ENCODE measurements at places on chromosomes 11 and 22.
A peak's percentile ranks its signal among the peaks of the same experiment; 100 is the strongest.

DNA sequence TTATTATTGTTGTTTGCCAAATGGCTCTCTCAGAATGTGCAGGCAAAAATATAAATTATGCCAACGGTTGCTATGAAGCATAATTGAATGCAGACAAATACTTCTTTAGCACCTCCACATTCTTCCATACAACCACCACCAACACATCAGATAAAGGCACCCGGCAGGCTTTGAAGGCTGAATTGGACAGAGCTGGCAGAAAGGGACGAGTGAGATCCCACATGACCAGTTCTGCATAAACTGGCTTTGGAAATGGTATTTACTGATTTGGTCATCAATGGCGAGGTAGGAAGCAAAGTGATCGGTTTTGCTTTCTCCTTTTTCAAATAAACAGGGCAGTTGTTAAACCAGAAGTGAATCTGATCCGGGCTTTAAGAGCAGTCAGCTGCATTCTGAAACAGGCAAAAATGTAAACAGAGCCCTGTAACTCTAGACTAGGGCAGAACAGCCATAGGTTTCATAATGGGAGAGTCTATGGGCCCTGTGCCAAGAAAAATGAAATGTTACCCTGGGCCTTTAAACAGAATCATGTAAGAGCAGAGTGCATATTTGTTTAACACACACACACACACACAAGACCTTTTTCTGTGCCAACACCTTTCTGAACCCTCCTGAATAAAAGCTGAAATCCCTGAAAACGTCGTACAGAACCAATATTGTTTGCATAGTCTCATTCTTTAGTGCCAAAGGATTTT, 97.7 kb downstream of the MPPED2 start:
- peak; percentile 80 for DNase-seq

DNA sequence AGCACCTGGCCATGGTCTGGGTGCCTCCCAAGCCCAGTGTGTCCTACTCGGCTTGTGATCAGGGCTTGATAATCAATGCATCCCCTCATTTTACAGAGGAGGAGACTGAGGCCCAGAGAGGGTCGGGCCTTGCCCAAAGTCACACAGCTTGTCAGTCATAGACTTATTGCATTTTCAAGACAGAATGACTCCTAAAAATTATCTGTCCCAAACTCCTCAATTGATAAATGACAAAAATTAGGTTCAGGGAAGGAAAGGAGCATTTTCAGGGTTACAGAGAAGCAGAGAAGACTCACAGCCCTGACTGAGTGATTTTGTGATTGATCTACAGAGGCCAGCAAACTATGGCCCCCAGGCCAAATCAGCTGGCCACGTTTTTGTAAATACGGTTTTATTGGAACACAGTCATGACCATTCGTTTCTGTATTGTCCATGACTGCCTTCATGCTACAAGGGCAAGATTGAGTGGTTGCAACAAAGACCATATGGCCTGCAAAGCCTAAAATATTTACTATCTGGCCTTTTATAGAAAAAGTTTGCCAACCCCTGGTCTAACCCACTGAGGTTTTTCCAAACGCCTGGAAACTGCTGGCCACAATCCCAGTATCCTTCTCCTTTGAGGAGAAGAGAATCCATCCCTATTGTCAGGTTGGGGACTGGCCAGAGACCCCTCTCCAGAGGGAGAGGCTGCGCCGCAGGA, 35.1 kb upstream of the NAV2 start:
- DNase-seq: no peak

- DNase-seq: peak; percentile 7
These were observed at the start of gene CCDC88B for GRCh38 chr11:64339754-64340408. Gene CCDC88B, plus strand, starts transcription at chr11:64340204. Its CDS starts 63 bp downstream, at chr11:64340267.

- DNase-seq: no peak
These were observed 3.9 kb upstream of the ZDHHC5 start for GRCh38 chr11:57663975-57664374.

DNA sequence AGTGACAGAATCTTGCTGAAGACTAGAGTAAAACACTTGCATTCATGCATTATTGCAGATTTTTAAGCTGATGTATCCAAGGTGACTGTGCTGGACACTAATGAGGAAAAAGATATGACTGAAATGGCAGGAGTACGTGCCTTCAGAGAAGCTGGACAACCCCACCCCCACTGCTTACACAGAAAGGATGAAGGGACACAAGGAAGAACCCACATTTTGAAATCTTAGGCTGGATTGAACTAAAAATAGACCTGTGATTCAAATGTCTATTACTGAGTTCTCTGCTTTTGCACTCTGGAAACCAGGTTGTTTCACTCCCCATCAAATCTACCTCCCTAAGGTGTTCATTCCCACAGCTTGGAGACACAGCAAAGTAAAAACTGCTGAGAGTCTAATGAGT, 117.1 kb downstream of the KCNC1 start:
- no peak for DNase-seq

- DNase-seq: no peak
These were observed 136.7 kb upstream of the SESN3 start for GRCh38 chr11:95367726-95368125.

DNA sequence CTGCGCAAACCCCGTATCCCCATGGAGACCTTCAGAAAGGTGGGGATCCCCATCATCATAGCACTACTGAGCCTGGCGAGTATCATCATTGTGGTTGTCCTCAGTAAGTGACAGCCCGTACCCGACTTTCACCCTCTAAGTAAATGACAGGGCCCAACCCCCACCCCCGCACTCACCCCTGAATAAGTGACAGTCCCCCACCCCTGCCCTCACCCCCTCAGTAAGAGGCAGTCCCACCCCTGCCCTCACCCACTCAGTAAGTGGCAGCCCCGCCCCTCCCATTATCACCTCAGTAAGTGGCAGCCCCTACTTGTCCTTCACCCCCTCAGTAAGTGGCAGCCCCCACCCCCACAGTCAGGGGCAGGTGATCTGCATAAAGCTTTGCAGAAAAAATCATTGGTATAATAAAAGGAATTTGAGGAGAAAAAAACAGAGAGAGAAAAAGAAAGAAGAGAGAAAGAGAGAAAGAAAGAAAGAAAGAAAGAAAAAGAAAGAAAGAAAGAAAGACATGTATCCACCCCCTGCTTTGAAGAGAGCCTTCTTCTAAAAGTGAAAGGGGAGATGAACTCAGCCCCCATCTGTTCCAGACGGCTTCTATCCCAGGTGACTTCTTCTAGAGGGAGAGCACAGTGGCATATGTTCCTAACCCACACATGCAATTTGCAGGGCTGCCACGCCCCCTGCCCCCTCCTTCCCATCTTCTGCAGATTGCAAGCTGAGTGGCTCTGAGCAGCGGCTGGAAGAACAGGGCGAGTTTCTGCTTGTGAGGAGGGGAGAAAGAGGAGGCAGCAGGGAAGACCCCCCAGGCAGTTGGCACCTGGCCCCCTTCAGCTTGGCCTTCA, 12.5 kb upstream of the SMIM35 start:
- DNase-seq: no peak

DNA sequence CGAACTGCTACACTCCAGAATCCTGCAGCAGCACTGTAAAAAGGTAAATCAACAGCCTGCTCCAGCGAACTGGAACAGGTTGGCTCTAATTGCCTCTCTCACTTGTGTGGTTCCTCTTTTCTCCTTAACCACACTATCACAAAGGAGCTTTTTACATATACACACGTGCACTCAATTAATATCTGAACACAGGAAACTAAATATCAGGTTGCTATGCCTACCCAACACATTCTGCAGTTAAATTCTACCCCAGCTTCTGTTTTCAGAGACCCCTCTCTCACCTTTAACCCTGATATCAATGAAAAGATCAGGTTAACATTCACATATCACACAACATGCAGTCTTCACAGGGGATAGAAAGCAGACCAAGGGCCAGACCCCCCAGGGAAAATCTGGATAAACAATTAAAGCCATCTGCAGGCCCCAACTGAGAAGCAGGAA, 11.0 kb downstream of the RBFOX2 start:
- no peak for DNase-seq

DNA sequence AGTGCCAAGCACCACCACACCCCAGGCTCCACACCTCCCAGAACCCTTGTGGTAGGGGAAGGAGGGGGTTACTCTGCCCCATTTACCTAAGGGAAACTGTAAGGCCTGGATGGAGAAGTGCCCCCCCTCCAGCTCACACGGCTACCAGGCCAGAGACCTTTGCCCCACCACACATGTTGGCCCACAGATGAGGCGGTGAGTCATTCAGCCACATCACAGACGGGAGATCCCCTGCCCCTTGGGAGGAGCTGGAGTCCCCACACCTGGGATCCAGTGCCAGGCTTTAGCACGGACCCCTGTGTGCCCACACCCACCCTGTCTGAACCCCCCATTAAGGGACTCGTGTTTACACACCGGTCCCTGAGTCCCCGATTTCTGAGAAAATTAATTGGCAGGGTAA, 24.9 kb downstream of the CDKN1C start:
- peak; percentile 86 for DNase-seq

DNA sequence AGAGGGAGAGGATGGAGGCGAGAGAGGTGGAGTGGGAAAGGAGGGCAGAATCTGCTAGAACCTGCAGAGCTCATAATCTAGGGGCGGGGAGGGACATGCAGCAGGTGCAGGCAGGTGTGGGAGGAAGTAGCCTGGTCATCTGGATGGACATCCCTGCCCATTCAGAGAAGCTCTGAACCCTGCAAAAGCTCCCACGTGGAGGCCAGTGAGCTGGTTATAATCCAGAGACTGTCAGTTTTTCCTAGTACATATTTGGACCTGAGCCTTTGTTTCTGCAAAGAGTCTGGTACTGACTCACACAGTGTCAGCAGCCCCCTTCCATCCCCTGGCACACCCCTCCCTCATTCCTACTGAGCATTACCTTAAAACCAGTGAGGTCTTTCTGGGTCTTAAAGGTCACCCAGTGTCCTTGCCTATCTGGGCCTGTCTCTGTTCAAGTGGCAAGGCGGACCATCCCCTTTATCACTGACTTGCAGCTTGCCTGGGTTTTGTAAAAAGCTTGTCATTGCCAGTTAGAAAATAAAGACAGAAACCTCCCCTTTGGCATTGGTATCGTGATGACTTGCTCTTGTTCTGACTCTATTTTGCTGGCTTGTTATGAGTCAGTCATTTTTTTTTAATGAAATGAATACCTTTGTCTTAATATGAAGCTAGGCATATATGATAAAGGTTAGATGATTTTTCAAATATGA, 26.1 kb downstream of the PTPRJ start:
- no peak for DNase-seq

Data from hepatocyte (in vitro differentiated cells).